ENCODE measurements at places on chromosomes 7 and 10.

GRCh38 chr7:76220185-76221057 is 18.7 kb downstream of the SRRM3 start:
- peak; percentile 55 for DNase-seq

- no peak for DNase-seq
These were observed 1.1 kb upstream of the TRIP6 start for GRCh38 chr7:100865938-100866728.

DNA sequence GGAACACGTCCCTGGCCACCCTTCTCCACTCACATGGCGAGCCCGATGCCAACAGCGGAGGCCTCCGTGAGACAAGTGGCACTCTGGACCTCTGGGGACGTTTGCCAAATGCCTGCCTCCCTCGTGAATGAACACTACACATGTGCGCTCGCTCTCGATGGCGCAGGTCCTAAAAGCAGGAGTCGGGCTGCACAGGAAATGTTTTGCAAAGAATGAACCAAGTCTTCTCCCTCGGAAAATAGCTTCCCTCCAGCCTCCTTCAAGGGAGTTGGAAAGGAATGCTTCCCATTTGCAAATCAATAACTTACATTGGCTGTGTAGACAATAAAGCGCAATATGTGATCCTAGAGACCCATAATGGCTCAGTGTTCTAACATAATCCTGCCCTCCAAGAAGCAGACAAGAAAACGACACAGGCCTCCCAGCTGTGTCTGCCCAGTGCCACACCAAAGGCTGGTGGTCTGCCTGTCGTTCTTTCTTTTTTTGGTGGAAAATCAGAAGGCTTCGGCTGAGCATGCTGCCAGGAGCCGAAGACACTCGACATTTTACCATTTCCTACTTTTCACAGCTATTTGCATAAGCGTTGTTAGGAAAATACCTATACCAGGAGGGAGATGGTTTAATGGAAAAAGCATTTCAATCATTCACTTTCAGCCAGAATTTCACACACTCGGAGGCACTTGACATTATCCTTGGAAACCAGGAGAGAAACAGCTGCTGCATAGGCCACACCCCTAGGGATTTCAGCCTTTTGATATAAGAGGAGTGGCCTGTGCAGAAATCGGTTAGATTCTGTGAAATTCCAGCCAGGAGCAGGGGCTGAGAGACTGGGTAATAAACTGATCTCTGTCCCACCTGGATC is 38.4 kb downstream of the ATXN7L1 start:
- no peak for DNase-seq

DNA sequence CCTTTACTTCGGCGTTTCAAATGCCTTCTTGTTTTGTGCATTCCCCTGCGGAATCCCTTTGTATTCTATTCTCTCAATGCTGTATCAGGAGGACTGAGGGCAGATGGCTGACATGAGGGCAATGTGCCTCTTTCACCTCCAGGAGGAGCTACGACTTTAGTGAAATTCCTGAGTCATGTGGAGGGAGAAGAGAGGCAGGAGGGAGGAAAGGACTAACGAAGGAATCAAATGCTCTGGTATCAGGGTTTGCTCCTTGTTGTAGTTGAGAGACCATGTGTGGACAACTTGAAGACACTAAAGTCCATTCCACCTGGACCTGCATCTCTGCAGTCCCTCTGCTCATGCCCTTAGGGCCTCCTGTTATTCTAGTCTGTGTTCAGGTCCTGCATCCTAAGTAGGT is 40.2 kb upstream of the PRSS58 start:
- peak; percentile 8 for DNase-seq

GRCh38 chr7:112410092-112410491 is 40.2 kb upstream of the IFRD1 start:
- no peak for DNase-seq

DNA sequence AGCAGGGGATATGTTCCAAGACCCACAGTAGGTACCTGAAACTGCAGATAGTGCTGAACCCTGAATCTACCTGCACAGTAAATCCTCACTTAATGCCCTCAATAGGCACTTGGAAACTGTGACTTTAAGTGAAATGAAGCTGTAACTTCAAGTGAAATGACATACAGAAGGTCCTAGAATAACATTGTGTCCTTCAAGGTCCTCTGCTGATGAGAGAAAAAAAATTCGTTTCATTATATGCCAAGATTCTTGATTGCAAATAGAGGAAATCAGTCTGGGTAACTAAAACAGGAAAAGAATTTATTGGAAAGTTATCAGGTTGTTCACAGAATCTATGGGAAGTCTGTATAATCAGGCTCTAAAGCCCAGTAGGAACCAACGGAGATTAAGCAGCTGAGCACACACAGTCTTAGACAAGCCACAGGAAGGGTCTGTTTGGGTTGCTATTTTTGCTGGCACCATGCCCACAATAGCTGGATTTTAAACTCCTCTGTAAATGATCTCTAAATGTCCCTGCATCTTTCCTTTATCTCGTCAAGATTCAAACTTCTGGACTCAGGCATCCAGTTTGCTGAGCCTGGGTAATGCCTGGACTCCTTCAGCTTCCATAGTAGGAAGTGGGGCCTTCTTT is 57.5 kb downstream of the EXOC4 start:
- no peak for DNase-seq

- DNase-seq = peak; percentile 24
These were observed 19.6 kb upstream of the ADAM12 start for GRCh38 chr10:126407831-126408230.

DNA sequence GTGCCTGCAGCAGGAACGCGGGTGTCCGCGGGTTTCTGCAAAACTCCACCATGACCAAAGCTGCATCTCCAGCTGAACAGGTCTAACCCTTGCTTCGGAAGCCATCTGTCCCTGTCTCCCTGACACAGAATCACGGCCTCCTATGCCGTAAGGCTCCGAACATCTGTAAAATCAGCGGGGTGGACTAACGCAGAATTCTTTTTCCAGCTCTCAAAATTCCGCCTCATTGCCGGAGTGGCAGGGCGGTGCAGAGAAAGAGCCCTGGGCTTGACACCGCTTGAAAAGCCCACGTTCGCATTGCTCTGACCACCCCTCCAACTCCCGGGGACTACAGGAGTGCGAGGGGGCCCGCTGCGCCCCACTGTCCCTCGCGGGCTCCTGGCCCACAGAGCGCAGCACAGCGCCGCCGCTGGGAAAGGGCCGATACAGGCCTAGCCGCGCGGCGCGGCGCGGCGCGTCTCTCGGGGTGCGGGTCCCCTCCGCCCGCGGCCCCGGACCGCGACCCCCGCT is 409 bp downstream of the DNMBP start:
- peak; percentile 40 for DNase-seq

DNA sequence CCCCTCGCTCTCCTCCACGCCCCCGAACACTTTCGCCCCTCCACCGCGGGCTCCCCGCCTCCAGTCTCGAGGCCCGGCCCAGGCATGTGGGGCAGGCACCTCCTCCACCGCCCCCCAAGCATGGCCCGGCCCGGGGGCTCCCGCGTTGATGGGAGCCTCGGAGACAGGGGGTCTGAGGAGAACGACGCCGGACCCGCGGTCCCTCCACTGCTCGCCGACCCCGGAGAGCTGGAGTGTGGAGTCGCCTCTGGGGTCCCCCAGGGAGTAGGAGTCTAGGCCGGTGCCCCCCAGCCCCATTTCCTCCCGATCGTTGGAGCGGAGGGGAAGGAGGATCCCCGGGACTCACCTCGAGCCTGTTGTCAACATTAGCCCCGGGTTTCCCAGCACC is 206 bp downstream of the UPF2 start:
- peak; percentile 7 for DNase-seq

- no peak for DNase-seq
These were observed 21.5 kb downstream of the AKR1C8 start for GRCh38 chr10:5163487-5163886.

DNA sequence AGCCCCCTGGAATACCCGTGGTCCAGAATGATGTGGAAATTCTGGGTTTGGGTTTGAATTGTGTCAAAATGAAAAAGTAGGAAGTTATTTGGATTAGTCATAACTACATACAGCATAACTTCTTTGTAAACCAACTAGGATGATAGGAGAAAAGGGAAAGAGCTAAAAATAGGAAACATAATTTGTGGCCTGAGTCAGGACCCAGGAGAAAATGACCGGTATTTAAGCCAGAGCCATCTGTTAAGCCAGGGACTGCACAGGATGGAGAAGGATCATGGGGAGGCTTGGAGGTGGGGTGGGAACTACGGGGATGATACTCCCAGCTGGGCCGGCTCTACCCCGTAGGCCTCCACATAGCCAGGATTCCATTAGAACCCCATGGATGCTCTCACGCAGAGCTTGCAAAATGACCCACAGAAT is 98.6 kb downstream of the MYOF start:
- DNase-seq = peak; percentile 95

DNA sequence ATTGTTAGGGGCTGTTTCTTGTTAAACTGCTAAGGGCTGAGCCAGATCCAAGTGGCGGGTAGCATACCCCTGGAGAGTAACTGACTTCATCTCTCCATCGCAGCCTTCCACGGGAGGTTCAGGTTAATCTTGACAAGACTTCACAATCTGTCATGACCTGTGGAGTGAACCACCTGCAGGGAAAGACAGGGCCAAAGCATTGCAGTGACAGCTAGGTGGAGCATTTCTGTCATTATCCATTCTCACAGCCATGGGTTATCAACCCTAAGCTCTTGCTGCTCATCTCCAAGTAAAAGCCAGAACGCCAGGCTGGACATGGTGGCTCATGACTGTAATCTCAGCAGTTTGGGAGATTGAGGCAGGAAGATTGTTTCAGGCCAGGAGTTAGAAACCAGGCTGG is 17.2 kb downstream of the ABCC2 start:
- DNase-seq = no peak

DNA sequence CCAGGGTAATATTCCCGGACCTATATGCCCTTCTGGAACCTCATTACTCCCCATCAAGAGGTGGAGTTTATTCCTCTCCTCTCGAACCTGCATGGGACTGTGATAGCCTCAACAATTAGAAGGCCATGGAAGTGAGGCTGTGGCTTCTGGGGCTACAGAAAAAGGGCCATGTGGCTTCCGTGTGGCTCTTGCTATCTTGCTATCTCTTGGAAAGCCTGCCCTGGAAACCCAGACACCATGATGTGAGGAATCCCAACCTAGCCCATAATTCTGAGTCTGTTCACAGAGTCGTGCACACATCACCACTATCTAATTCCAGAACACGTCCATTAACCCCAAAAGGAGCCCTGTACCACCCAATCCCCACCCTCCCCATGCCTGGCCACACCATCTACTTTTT is 20.8 kb upstream of the SH3PXD2A start:
- DNase-seq = no peak

GRCh38 chr10:92747600-92747999 is 57.8 kb downstream of the HHEX start:
- DNase-seq = no peak

GRCh38 chr10:45160271-45160670 is 155.1 kb downstream of the OR13A1 start:
- DNase-seq = peak; percentile 84

GRCh38 chr10:103816431-103816830 is 38.9 kb downstream of the SH3PXD2A start:
- DNase-seq = peak; percentile 40

GRCh38 chr10:103668351-103669242 is 175.1 kb downstream of the NEURL1 start:
- peak; percentile 64 for DNase-seq

GRCh38 chr7:83559887-83560286 is 89.1 kb downstream of the SEMA3E start:
- DNase-seq = no peak

- peak; percentile 68 for DNase-seq
These were observed 144.4 kb downstream of the DYNC1I1 start for GRCh38 chr7:95916573-95917297.

DNA sequence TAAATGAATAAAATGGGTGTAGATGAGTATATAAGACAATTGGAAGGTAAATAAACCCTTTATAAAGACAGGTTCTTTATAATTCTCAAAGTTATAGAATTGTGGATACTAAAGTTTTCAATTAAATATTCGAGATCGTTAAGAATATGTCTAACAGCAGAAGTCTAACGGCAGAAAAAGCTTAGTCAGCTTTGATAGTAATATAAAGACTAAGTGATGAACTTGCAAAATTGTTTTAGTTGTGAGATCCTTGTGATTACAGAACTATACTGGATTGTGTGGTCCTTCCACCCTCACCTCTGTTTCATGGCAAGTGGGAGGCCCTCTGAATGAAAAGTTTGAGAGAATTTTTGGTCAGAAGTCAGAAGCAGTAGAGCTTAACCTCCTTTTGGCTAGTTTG is 2.3 kb downstream of the THNSL1 start:
- no peak for DNase-seq

DNA sequence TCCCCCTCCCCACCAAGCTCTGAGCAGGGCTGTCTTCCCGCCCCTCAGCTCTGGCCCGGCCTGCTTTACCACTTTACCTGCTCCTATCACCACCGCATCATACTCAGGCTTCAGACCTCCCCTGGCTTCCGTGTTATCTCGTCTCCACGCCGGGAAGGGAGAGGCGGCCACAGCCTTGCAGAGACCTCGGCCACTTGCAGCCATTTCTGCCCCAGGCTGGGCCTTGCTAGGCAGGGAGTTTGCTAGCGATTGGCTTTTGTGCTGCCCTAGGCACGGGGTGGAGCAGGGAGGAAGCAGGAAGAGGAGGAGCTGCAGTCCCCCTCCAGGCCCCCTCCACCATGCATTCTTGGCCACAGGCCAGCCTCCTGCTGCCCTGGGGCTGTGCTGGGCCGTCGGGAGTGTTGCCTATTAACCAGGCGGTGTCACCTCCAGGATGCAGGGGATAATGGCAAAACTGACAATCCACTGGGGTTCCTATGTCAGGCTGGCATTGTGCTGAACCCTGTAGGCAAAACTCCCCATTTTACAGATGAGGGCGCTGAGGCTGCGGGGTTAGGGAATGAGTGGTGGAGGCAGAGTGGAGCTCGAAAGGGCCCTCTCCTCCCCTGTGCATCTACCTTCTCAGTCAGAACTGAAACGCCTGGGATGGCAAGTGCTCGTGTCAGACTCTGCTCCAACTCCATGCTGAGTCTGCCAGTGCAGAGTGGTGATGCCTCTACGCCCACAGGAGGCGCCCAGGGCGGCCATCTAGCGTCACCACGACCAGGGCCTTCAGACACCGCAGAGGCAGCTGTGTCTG is at the start of gene PYROXD2:
Gene PYROXD2 (minus strand): TSS at position 251 of the 799 bp plus-strand sequence. CDS start 47 bp downstream, at position 204.
- peak; percentile 86 for DNase-seq

DNA sequence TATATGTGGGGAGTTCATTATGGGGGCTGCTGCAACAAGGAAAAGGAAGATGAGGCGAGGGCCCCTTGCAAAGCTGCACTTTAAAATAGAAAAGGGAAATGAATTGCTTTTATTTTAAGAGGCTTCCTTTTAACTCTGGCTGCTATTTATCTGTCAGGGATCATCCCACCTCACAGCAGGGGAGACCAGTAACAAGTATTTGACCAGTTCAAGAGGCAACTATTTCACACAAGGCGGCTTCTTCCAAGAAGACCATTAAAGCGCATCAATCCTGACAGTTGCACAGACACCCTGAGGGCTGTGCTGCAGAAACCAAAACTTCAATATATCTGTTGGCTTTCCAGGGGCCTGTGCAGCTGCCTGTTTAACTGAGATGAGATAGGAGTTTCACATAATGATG is 1009.2 kb downstream of the SORCS3 start:
- DNase-seq = no peak
